NCI-H1048 (cell line): ENCODE measurements at places on chromosomes 11 and 22.
A peak's percentile ranks its signal among the peaks of the same experiment; 100 is the strongest.

GRCh38 chr11:114886644-114887265 lies 208.4 kb downstream of the NXPE2 start:
- DNase-seq: no peak

GRCh38 chr11:82092904-82093303 lies 640.8 kb downstream of the FAM181B start:
- DNase-seq: no peak

- no peak for DNase-seq
Measured at GRCh38 chr11:102438311-102439062, 14.1 kb downstream of the TMEM123 start.

- no peak for DNase-seq
Measured at GRCh38 chr22:21937041-21937820, 15.4 kb downstream of the PPM1F start.

DNA sequence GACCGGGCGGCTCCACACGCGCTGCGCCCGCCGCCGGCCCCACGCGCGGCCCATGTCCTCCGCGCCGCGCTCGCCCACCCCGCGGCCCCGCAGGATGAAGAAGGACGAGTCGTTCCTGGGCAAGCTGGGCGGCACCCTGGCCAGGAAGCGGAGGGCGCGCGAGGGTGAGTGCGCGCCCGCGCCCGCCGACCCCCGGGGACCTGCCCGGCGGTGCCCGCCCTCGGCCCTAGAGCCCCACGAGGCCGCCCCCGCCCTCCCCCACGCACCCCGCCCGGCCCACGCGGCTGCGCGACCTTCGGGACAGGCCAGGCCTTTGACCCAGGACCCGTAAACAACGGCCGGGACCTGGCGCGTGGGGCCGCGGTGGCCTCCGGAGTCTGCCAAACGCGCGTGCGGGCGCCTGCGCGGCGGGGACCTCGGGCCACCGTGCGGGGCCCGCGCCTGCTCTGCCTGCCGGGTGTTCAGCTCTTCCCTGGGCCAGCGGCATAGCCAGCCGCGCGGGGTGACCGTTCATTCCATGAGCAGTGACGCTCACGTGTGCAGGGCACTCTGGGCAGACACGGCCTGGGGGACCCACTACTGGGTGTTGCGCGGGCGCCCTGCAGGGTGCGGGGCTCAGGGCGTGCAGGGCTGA lies at the start of gene PARVB:
Gene PARVB, plus strand, starts transcription at position 15 of the 634 bp plus-strand sequence. Its CDS starts 38 bp downstream, at position 53.
- DNase-seq: no peak

DNA sequence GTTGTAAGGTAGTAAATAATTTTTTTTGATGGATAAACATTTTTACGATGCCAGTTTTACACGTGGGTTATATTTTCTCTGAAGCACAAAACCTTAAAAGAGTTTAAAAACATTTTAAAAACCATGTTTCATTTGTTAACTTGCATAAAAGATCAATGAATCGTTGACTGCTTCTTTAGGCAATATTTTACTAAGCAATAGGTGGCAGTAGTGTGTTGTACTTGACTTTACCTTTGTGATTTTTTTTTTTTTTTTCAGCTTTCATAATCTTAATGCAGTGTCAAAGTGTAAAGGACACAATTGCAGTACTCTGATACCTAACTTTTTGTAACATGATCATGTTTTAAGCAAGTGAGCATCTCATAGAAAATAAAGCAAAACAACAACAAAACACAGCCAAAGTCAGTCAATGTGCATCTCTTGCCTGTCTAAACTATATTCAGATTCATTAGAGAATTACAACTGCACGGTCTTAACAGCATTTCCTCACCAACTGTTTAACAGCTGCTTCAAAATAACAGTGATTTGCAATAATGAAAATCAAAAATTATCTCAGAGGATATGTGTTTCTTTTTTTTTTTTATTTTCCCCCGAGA lies 27.7 kb downstream of the DNAJC24 start:
- peak; percentile 3 for DNase-seq

- DNase-seq: no peak
Measured at GRCh38 chr11:72136684-72137262, 1.2 kb downstream of the FOLR3 start.

GRCh38 chr11:1100417-1101245 lies 26.0 kb downstream of the MUC2 start:
- no peak for DNase-seq

- no peak for DNase-seq
Measured at GRCh38 chr11:63598556-63598955, 15.7 kb downstream of the PLAAT3 start.

DNA sequence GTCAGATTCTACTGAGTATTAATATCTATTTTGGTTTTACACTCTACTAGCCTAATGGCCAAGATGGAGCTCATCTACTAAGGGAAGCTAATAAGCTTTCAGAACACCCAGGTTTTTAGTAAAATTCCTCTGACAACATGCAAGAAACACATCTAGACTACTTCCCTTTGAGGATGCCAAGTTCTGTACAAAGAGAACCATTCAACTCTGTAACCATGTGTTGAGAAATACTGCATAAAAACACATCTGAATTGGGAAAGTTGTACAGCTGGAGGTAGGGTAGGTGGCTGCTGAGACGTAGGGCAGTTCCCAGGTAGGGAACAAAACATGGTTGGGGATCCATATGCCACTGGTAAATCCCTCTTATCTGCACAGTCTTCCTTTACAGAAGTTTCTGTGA lies 66.2 kb downstream of the SC5D start:
- no peak for DNase-seq

- DNase-seq: no peak
Measured at GRCh38 chr11:79525257-79525656, 84.4 kb upstream of the TENM4 start.

DNA sequence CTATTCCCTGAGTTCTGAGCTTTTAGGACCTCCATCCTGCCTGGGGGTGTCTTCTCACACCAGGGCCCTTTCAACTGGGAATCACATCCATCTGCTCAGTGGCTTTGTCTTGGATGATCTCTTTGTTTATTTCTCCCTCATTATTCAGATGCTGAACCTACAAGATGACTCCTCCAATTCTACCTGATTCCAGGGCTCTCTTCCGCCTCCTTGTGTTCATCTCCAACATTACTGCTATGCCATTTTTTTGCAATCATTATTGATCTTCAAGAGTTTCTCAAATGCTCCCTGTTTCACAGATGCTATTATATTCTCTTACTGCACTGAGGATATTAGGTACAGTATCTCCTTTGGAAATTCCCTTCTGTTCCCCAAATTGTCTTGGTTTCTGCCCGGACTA lies 307.7 kb downstream of the SHANK2 start:
- DNase-seq: no peak

- no peak for DNase-seq
Measured at GRCh38 chr11:132992838-132993631, 539.3 kb downstream of the OPCML start.

DNA sequence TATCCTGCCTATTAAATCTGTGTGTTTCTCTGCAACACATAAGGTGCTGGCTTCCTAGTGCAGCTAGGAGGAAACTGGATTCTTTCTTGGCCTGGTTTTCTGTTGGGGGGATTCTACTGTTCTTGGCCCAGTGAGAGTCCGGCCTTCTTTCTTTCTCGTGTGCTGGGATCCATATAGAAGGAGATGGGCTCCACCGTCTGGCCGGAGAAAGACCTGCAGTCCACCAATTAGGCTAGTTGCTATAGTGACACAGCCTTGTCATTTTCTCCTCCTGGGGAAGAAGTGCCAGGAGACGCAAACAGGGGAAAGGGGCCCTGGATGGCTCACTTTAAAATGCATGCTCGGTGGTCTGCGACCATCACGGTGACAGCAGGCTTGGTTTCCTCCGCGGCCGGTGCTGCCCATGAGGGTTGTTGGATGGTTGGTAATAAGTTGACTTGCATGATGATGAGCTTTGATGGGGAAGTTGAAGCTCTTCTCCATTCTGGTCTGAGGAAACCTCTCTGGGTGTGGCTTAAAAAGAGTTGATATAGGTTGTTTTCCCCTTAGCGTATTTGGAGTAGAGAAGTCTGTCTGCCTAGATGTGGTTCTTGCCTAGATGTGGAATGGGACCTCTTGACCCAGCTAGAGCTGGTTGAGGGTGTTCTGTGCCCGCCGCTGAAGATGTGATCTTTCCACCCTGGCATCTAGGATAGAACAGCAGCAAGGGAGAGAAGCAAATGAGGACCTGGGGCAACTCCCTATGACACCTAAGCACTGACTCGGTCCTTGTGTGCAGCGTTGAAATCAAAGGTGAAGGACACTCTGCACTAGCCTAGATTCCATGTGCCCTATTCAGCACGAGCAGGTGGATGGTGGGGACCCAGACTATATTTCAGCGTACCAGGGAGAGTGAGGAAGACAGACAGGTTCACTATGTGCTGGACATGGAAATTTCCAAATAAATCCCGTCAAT lies 1335.0 kb downstream of the BRD1 start:
- DNase-seq: peak; percentile 18

DNA sequence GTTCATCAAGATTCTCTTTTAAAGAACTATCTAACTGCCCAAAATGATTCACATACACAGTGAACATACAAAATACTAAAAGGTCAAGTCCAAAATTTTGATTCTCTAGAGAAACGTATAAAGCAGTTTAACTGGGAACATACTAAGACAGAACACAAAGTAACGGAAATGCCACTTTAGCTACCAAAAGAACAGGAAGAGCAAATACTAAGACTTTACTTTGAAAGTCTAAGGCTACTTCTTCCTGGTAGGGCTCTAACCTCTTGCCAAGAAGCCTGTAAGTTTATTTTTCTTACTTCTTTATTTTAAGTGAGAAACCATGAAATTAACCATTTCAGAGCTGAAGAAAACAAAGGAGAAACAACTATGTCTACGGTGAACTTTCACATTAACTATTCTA lies 6.2 kb downstream of the PICALM start:
- DNase-seq: no peak

GRCh38 chr11:123231256-123231655 lies 36.2 kb upstream of the CLMP start:
- no peak for DNase-seq

DNA sequence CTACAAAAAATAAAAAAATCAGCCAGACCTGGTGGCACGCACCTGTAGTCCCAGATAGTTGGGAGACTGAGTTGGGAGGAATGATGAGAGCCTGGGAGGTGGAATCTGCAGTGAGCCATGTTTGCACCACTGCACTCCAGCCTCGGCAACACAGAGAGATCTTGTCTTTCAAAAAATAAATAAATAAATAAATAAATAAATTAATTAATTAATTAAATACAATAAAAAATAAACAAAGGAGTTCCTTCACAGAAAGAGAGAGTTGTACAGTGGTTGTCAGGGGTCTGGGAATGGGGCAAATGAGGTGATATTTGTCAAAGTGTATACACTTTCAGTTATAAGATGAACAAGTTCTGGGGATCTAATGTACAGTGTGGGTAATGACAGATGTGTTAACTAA lies 49.8 kb upstream of the GAB2 start:
- no peak for DNase-seq

- DNase-seq: no peak
Measured at GRCh38 chr11:23406131-23406819, 546.0 kb upstream of the CCDC179 start.

GRCh38 chr22:46646531-46647215 lies 26.5 kb downstream of the GRAMD4 start:
- DNase-seq: no peak

GRCh38 chr11:29485641-29486040 lies 531.2 kb downstream of the KCNA4 start:
- DNase-seq: no peak

DNA sequence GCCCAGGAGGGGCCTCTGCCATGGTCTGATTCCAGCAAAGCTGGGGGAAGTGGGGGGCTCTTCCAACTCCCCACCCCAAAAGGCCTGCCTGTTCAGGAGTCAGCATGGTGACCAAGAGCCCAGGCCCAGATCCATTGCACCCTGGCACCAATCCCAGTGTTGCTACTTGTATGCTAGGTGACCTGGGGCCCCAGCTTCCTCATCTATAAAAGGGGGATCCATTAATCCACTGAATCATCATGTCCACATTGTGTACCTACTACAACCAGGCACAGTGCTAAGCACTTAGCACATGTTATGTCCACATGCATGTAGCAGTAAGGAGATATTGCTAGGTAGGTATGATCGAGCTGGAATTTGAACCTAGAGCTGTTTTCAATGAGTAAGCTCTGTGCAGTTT lies 2.0 kb downstream of the SYT12 start:
- DNase-seq: no peak

- DNase-seq: no peak
Measured at GRCh38 chr11:26992031-26992541, 1.8 kb upstream of the FIBIN start.

GRCh38 chr11:63405114-63405513 lies 35.5 kb downstream of the SLC22A9 start:
- no peak for DNase-seq

DNA sequence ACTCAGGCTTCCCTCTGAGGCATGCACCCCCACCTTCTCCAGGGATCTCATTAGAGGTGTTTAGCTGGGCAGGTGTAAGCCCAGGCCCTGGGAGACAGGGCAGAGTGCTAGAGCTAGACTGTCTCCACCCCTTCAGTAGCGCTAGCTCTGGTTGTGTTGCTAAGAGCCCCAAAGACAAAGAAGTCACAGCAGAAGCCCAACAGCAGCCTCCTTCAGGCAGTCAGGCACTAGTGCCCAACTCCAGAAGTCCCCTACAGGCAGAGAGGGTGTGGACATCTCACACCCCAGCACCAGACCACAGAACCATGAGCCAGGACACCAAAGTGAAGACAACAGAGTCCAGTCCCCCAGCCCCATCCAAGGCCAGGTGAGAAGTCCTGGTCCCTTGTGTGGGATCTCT lies at the start of gene CNGA4:
Gene CNGA4, plus strand, starts transcription at position 188 of the 400 bp plus-strand sequence. Its CDS starts 118 bp downstream, at position 306.
- no peak for DNase-seq
